Activated T-helper 1 cell treated with anti-CD3 and anti-CD28 coated beads, Interleukin-12 subunit alpha, Interleukin-12 subunit beta, Interleukin-2, Interleukin-4 antibody, amounts not matched to agents 30 ng/mL and 10 ng/mL and 1 ng/mL, durations not matched to agents 14 hours and 24 hours and 36 hours (primary cell): ENCODE measurements at places on chromosomes 4 and X. TPM values are rescaled to one million over a fixed set of nuclear protein-coding genes. Genes with fewer than 3 reads are reported as not detected.

The HTR2C gene
- not detected in 2 replicates for total RNA-seq

The MAGEA8 gene
- not detected in 2 replicates for total RNA-seq

The SULT1B1 gene
- total RNA-seq: 0.17 and 0.26 TPM in 2 replicates

The RRH gene
- 0.13 TPM in 1 of 2 replicates, not detected in the other for total RNA-seq

The NPY1R gene
- total RNA-seq: not detected in 2 replicates

The SYN1 gene
- total RNA-seq: 0.21 and 0.22 TPM in 2 replicates

The GABRE gene
- not detected in 2 replicates for total RNA-seq

The PNMA6A gene
- total RNA-seq: 0.56 and 0.73 TPM in 2 replicates

The GAGE12J gene
- not detected in 2 replicates for total RNA-seq

The TRPC3 gene
- 2.3 and 2.5 TPM in 2 replicates for total RNA-seq

The NAP1L3 gene
- 0.42 and 0.70 TPM in 2 replicates for total RNA-seq

The DRD5 gene
- total RNA-seq: not detected in 2 replicates

The MXD4 gene
- 7.9 and 10.1 TPM in 2 replicates for total RNA-seq

The DMRTC1B gene
- total RNA-seq: not detected in 2 replicates

The VEGFD gene
- total RNA-seq: not detected in 2 replicates

DNA sequence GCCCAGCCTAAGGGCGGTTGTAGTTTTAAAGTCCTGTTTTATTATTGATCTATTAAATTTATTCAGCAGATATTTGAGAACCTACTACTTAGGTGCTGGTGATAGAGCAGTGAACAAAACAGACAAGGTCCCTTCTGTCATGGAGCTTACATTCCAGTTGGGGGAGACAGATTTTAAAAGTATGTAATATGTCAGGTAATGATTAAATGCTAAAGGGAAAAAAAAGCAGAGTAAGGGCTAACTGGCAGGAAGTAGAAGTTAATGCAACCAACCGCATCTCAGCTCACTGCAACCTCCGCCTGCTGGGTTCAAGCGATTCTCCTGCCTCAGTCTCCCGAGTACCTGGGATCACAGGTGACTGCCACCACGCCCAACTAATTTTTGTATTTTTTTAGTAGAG, 7.8 kb upstream of the MCUB start:
- no peak for DNase-seq

GRCh38 chrX:13868591-13868990, 51.7 kb upstream of the GPM6B start:
- DNase-seq: no peak

DNA sequence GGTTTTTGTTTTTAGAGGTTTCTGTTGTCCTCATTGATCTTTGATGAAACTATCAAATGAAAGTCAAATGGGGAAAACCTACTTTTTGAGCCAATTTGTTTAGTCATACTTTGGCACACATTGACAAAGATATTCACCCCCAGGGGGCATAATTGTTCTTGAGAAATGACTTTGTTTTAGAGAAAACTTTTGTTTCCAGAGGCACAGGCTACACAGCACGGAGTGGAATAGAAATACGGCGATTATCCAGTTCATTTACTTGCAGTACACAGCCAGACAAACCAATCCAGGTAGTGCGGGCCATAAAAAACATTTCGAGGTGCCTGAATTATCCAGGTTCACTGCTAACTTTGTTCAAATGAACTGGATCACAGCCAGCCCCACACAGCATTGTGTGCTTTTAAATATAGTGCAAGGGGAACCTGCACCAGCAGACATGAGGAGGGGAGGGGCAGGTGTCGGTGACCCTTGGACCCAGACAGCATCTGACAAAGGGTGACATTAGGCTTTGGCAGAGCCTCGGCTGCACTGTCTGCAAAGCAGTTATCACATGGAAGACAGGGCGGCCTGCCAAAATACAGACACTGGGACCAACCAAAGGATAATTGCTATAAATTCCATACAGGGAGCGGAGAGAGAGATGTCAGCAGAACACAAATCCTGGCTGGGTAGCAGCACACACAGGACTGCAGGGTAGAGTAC, 179.6 kb upstream of the NOCT start:
- no peak for DNase-seq

GRCh38 chrX:26778320-26778888, 562.4 kb downstream of the MAGEB5 start:
- no peak for DNase-seq

- DNase-seq: no peak
Measured at GRCh38 chrX:23720117-23720677, 22.9 kb downstream of the ACOT9 start.

DNA sequence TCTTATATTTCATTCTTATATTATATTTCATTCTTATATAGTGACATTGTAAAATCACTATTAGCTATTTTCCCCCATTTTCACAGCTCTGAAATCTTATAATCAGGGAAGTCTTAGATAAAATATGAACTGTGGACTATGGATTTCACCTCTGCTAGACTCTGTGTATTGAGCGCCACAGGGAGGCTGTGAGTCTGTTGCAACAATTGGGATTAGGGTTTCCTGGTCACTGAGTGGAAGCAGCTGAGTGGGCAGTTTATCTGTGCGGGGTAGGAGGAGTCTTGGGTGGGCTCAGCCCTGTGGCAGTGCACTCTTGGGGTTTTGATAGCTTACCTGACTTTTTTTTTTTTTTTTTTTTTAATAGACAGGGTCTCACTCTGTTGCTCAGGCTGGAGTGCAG, 249.5 kb downstream of the PTTG2 start:
- no peak for DNase-seq

- DNase-seq: peak; percentile 74
Measured at GRCh38 chr4:48127682-48128404, 6.2 kb downstream of the TXK start.

DNA sequence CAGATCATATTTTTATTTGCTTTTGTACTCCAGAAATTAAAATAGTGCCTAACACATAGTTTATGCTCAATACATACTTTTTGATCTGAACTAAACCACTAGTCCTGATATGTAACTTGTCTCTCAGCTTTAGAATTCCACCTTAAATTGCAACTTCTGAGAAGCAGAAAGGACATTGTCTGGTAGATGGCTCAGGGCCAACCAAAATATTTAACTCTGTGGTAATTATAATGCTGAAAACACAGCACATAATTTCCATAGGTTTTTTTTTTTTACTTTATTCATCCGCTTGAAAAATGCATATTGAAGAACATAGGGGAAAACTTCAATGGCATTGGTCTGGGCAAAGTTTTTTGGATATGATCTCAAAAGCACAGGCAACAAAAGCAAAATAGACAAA, 59.3 kb downstream of the AREG start:
- DNase-seq: no peak

GRCh38 chrX:101274198-101274597, 16.9 kb downstream of the TAF7L start:
- DNase-seq: no peak

- DNase-seq: no peak
Measured at GRCh38 chr4:172188248-172188988, 375.2 kb downstream of the GALNTL6 start.

GRCh38 chrX:2314831-2315365, 185.9 kb downstream of the DHRSX start:
- no peak for DNase-seq

DNA sequence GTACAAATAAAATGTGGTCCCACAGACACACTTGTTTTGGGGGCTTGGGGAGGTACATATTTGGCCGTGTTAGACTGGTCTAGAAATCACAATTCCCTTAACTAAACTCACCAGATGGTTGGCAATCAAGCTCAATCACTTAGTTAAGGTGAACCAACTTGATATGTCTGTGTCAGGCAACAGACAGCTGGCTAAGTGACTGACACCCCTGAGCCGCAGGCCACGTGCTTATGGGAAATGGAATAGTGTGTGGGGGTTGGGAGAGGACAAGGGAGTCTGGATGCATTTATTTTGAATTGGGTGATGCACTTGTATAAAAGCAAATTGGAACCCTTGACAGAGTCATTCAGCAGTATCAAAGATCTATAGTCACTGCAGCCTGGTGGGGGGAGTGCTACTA, 209.0 kb downstream of the HS6ST2 start:
- no peak for DNase-seq

- DNase-seq: no peak
Measured at GRCh38 chrX:130055899-130056298, 54.4 kb downstream of the ELF4 start.

DNA sequence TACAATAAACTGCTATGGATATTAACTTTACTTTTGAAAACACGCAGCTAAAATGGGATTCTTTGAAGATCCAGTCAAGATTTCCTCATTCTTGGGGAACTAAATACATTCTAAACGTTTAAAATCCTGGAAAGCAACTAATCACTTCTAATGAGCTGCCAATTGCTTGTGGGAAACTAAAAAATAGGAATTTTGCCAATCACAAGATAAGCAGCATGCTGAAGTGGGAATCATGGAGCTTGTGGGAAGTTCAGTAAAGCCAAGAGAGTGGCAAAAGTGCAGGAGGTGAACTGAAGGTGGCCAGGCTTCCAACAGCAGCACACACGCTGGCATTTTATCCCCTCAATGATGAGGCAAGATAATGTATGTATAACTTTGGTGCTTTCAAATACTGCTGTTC, 133.0 kb downstream of the GPC3 start:
- DNase-seq: no peak

- no peak for DNase-seq
Measured at GRCh38 chr4:126658411-126658810, 974.3 kb upstream of the INTU start.

DNA sequence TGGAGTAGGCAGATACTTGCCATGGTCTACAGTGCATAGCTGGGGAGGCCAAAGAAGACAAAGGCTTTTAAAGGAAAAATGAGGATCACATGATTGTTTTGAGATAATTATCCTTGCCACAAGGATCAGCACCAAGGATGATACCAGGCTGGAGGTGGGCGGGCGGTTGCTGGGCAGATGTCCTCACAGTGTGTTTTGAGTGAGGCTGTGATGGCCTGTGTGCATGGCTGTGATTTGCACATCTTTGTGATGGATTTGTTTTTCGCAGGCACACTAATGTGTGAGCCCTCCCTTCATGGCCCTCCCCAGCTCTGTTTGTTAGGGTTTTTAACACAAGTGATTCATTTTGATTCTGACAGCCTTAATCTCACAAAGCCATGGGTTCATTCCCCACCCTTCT, 46.8 kb downstream of the RGS12 start:
- no peak for DNase-seq

- DNase-seq: no peak
Measured at GRCh38 chrX:78593701-78594100, 65.4 kb downstream of the RTL3 start.

- DNase-seq: no peak
Measured at GRCh38 chr4:128597500-128597899, 212.0 kb upstream of the JADE1 start.

DNA sequence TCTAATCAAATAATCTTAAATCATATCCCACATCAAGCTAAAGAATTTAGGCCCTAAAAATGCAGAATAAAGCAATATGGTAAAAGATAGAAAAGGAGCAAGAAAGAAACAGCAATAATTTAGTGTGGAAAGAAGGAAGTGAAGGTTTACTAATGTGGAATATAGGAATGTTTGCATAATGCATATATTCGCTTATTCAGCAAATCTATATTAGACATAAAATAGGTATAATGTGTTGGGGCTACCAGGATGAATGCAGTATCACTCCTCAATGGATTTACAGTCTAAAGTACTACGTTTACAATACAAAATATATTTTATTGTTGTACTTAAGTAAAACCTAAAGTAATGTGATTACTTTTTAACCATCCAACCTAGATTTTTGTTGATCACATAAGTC, 4.7 kb downstream of the CENPE start:
- DNase-seq: no peak

GRCh38 chrX:132664273-132664672, 175.4 kb upstream of the MBNL3 start:
- DNase-seq: no peak

GRCh38 chr4:5368426-5368825, 317.1 kb downstream of the STK32B start:
- no peak for DNase-seq

DNA sequence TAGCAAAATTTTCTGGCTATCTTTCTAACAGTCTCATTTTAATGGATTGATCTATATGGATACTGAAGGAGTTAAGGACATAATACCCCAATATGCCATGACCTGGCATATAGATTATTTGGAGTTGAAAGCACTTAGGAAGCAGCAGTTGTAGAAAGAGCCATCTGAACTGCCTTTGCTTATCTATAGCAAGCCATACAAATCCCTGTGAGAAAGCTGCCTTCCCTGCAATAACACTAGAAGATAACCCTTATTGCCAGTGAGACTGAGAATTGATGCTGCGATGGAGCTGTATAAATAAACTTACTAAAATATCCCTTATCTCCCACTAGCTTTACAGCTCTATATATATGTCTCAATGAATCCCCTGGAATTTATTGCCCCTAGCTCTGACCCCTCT, 346.3 kb downstream of the TECRL start:
- DNase-seq: no peak

GRCh38 chr4:153790962-153791551, 2.2 kb upstream of the SFRP2 start:
- no peak for DNase-seq

DNA sequence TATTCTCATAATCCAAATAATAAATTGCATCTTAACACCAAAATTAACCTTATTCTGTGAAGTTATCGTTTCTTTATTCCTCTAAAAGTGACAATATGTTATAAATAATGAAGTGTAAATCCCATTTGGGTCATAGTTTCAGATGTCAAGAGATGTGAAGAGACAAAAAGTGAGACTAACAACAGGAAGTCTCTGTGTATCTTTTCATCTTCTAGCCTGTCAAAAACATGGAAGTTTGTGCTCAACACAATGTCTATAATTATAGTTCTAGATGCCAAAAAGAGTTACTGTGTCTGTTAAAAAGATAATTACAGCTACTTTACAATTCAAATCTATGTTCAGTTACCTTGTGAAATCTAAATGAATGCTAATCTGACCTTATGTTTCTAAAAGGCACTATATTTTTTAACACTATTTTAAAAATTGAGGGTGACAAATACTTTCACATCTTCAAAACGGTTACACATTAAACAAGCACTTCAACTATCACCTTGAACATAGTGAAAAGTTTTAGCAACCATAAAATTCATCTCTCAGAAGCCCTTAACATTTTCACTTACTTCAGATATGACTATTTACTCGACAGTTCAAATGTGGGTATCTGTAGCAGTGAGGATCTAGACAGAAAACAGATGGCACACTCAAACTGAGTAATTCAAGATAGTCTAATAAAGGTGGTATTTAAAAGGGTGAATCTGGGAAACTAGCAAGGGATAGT, 509.8 kb downstream of the ARAP2 start:
- no peak for DNase-seq

- DNase-seq: no peak
Measured at GRCh38 chrX:154542723-154543424, 3.8 kb downstream of the G6PD start.

GRCh38 chr4:32119907-32120306, 1399.7 kb downstream of the PCDH7 start:
- DNase-seq: no peak

- DNase-seq: no peak
Measured at GRCh38 chr4:64250061-64250460, 159.2 kb downstream of the TECRL start.

GRCh38 chr4:14787894-14788293, 214.4 kb upstream of the CPEB2 start:
- no peak for DNase-seq

- DNase-seq: peak; percentile 3
Measured at GRCh38 chr4:139416073-139416673, 37.7 kb upstream of the RAB33B start.

- no peak for DNase-seq
Measured at GRCh38 chr4:176592976-176593670, 199.6 kb downstream of the VEGFC start.
